ENCODE measurements at places on chromosomes 2 and 18.

- DNase-seq = no peak
Measured at GRCh38 chr2:34787341-34787740, 1188.2 kb upstream of the FAM98A start.

DNA sequence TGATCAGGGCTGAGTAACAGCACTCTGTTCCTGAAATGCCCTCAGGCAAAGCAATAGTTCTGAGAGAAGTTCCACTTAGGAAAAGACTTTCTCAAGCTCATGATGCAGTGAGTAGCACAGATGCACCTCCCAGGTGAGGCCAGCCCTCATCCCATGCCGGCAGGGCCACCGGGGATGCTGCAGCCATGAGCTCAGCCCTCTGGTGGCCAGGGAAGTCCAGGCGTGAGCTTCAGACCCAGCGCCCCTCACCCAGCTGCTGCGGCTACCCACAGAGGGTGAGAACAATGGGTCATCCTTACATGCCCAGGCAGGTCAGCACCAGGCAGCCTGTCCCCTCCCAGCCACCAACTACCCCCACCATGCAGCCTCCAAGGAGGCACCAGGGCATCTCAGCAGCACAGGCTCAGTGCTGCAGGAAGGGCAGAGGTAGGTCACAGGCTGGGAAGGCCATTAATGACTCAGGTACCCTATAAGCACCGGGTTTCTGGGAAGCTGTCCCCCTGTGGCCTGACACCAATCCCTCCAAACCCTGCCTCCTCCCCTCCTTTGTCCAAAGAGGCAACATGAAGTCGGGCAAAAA, 50.6 kb downstream of the TTC32 start:
- DNase-seq = peak; percentile 33

- peak; percentile 14 for DNase-seq
Measured at GRCh38 chr2:110755491-110756078, 23.2 kb downstream of the ACOXL start.

DNA sequence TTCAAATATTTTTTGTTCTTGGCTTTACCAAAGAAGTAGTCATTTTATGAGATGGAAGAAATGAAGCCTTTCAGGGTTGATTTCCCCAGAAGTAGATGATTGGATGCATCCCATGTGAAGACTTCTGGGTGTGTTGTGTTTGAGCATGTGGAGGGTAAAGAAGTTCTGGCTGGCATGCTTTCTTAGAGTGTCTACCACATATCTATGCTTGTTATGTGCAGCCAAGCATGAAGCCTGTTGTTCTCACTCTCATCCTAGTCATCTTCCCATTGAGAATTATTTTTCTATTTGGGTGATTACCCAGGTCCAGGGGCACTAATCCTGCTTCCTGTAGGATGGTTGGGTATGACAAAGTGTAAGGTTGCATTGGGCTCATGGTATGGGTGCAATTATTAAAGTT, 472.9 kb downstream of the PTPRM start:
- no peak for DNase-seq

- DNase-seq = no peak
Measured at GRCh38 chr2:83340424-83340823, 1118.7 kb downstream of the SUCLG1 start.

GRCh38 chr2:217903859-217904613, 98.8 kb downstream of the TNS1 start:
- DNase-seq = no peak

DNA sequence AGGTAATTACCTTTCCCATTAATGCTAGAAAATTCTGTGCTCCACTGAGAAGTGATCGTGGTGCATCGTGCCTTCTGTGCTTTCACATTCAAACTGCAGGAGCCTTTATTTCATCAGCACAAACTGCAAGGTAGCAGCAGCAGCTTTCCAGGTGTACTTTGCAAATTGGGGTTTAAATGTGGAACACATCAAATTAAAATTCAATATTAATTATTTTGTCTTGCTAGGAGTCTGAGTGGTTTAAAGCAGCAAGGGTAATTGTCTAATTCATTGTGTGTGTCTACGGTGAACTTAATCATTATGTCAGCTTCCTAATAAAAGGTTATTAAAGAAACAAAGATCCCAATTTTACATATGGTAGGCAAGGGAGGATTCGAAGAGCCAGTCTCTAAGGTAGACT, 180.8 kb upstream of the ATP5MC3 start:
- no peak for DNase-seq

DNA sequence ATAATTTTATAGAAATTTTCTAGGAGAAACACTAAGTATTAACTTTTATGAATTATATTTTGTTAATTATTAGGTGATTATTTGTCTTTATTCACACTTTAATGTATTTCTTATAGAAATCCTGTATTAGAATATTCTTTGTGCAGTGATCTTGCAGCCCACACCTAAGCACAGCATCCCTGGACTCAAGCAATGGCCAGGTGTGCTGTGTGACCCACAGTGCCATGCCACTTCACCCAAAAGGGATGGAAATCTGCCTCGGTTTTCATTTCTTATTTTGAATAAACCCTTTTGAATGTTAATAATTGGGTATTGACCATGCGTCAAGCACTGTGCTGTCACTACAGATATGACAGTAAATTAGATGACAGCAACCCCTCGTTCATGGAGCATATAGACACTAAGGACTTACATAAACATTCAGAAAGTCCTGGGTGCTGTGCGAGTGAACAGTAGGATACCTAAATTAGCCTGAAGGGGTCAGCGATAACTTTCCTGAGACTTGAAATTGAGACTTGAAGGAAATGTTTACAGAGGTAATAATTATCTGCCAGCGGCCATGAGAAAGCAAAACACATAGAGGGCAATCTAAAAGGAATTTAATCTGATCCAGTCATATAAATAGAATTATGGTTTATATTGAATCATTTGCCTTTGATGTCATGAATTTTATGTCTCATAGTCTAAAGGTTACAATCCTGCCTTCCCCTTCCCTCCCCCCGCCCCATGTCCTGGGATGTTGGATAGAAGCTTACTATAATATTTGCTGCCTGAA, 52.7 kb upstream of the CALCRL start:
- DNase-seq = peak; percentile 94

DNA sequence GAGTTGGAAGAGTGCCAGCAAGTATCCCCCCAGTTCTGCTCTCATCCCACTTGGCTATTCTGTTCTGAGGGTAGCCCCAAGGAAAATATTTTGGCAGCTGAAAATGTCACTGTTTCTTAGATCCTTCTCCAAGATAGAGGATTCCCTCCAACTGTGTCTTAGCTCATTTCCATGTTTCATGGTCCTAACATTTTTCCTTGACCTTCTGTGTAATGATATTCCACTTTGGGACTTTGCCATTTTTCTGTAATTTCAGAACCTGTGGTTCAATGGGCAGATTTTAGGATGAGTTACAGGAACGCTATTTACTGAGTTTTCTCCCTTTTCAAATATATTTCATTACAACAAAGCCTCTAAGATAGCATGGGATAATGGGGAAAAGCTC, 34.7 kb downstream of the NHEJ1 start:
- no peak for DNase-seq

DNA sequence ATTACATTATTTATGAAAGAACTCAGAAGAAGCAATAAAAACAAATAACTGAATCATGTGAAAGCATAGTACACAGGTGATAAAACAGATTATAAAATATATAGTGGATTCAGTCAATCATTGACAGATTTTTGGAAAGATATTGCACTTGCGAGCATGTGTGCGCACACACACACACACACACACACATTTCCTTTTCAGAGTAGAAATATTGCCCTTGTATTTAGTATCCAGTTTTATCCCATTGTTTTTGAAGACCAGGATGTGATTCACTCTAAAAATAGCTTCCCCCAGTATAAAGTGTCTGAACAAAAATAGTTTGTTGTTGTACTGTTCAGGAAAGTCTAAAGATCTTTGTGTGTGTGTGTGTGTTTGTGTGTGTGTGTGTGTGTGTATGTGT, 145.5 kb downstream of the CALCRL start:
- DNase-seq = no peak

- peak; percentile 82 for DNase-seq
Measured at GRCh38 chr18:74249181-74249968, 42.4 kb downstream of the CYB5A start.

DNA sequence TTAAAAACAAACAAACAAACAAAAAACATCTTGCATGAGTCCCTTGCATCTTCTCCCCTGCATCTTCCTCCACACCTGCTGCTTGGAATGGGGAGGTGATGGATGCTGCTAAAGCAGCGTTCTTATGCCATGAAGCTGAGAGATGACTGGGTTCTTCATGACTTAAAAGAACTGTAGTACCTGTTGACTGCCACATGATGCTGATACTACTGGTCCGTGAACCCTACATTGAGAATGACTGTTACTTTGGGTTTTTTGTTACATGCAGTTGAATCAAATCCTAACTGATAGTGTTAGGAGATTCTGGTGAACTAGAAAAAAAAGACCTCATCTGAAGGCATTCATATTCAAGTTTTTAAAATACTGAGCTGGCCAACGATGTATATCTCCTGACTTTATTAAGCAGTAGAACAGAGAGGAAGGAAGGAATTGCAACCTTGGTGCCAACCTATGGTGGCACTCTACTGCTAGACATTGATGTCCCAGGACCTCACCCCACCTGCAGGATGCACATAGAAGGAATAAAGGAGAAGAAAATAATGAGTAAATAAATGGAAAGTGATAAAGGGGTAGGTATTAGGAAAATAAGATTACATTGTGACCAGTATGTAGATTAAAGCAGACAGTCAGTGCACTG, 63.2 kb upstream of the SPAG16 start:
- DNase-seq = no peak

DNA sequence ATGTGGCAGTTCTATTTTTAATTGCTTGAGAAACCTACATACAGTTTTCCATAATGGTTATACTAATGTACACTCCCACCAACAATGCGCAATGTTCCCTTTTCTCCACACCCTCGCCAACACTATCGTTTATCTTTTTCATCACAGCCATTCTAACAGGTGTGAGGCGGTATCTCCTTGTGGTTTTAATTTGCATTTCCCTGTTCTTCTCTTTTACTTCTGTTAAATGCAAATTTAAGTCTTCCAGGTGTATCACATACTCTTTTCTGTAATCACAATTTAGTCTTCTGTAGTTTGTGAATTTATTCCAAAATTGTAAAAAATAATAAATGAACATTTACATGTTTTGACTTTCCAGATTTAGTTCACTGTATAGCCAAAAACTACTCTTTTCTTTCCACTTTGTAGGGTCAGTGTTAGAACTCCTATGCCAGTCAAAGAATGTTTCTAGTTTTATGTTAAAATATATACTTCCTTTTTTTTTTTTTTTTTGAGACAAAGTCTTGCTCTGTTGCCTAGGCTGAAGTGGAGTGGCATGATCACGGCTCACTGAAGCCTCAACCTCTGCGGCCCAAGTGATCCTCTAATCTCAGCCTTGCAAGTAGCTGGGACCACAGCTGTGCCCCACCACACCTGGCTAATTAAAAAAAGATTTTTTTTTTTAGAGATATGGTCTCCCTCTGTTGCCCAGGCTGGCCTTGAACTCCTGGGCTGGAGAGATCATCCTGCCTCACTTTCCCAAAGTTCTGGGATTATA, 15.4 kb upstream of the ACYP2 start:
- DNase-seq = no peak

GRCh38 chr18:79749251-79750191, 48.2 kb upstream of the KCNG2 start:
- DNase-seq = no peak

Data from A549 (cell line).